ENCODE measurements at places on chromosomes 1 and 21.

GRCh38 chr1:156803086-156803851 is 13.4 kb downstream of the SH2D2A start:
- DNase-seq = no peak

DNA sequence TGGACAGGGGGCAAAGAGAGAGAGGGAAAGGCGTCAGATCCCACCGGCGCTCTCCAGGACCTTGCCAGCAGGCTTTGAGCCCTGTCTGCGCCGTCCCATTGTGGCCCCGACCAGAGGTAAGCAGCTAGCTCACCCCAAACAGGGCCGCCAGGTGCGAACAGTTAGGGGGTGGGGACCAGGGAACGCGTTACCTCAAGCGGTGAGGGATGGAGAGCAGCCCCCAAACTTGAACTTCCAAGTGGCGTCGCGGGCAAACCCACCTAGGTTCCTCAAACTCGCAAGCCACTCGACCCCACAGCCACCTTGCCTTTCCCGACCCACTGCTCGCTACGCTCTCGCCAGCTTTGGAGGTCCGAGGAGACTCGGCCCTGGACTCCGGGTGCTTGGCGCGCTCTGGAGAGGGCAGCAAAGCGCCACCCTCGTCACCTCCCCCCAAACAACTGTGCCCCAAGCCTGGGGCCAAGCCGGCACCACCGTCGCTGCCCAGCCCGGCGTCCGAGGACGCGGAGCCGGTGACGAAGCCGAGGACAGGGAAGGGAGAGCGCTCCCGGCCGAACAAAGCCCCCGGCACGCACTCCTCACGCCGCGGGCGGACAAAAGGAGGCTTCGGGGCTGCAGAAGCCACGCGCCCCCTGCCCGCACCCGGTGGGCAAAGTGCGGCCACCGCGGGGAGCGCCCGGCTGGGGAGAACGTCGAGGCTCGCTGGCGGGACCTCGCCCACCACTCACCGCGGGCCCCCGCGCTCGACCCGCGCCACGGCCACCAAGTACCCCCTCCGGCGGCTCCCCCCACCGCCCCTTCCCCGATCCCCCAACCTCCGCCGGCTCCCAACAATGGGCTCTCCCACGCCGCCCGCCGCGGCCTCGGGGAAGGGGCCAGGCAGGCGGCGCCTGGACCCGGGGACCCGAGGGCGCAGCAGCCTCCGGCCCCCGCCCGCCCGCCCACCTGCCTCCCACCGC is 976 bp downstream of the SSBP3 start:
- peak; percentile 29 for DNase-seq

DNA sequence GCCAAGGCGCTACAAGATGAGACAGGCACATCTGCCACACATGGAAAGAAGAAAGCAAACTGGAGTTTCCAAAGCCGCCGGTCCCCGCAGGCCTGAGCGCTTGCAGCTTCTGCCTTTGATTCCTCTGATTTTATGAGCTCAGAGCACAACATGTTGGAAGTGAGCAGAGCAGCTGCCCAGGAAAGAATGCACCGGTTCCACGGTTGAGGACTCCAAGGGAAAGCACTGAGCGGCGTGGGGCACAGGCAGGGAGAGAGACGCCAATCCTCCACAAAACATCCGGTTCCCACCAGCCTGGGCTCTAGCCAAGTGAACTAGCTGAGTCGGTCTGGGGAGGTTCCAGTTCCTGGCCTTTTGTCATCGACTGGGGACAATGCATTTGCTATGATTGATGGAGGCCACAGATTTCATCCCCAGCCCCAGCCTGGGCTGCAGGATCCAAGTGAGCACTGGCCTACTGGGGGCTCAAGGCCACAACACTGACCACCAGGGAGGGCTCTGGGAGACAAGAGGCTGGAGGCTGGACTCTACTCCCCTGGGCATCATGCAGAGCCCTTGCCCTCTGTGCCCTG is 253.1 kb upstream of the IRF2BP2 start:
- DNase-seq = no peak

GRCh38 chr1:114108751-114109255 is 44.9 kb downstream of the SYT6 start:
- no peak for DNase-seq

DNA sequence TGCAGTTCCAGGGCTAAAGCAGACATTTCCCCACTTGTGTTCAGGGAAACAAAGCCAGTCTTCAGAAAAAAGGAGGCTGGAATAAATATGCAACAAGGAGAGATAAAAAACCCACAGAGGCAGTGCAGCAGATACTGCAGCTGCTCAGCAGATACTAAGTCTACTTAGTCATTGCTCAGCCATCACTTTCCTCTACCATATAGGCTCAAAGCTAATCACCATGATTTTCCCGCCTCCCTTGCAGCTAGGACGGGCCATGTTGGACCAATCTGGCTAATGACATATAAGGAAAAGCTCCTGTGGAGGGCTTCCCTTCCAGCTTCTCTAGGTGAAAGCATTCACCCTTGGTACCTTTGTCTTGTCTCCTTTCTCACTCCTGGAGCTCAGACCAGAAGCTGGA is 10.0 kb upstream of the EFHD2 start:
- DNase-seq = no peak

- no peak for DNase-seq
These were observed 18.0 kb downstream of the WDR4 start for GRCh38 chr21:42861311-42861847.

GRCh38 chr1:5611851-5612250 is 380.4 kb downstream of the NPHP4 start:
- DNase-seq = no peak

GRCh38 chr1:164673584-164674214 is 114.7 kb downstream of the PBX1 start:
- DNase-seq = no peak

DNA sequence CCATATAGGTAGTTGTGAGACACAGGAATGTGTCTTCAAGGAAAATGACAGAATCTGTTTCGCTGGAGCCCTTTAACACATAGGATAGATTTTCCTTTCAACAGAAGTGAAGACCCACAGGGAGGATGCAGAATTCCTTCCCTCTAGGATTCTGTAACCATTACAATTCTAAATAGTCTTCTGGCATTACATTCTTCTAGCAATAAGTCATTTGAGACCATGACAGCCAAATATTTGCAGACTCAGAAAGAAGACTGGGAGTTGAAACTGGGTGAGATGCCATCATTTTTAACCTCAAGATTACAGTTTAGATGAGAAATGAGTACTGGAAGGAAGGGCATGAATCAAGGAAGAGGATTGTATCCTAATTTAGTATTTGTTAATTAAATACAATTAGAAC is 61.6 kb downstream of the ZBTB18 start:
- no peak for DNase-seq

DNA sequence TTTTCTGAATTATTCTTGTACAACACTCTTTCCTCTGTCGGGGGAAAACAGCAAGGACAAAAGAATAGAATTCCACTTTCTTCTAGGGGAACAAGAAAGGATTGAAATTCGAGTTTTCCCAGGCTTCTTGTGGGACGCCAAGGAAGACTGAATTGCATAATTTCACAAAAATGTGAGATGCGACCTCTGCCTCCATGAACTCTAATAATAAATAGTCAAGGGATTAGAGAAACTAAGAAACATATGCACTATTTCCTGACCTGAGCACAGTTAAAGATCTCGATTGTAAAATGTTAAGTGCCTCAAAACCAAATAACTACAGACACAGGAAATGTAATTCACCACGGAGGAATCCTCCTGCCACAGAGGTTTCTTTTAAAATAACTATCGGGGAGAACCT is 117.3 kb upstream of the MARK1 start:
- DNase-seq = no peak

DNA sequence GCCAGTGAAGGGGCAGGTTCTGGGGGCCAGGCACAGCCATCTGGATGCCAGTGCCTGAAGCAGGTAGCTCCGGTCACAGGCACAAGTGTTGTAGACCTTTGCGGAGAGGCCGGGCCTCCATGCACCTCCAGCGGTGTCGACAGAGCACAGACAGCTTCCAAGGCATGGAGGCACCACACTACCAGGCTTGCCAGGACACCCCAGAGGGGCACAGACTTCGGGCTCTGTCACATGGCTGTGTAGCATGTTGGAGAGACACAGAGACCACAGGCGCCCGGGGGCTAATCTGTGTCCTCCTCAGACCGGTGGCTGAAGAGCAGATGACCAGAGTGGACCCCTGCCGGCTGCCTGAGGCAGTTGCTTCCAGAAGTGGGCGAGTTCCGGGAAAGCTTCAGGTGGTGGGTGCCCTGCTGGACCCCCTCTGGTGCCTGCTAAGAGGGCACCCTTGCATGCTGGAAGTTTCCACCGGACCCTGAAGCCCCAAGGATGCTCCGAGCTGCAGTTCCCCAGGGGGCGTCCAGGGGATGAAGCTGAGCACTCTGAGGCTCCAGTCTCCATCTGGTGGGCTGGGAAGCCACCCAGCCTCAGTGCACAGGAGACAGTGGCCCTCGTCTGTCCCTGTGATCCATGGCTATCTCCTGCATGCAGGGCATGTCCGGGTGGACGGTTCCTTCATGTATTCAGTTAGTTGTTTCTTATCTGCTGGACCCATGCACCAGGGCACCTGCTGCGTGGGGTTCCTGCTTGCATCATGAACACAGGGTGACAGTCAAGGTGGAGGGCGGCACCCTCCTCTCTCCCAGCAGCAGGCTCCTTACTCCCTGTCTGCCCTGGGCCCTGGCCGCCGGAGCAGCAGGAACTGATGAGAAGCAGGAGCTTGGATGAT is 82.4 kb downstream of the OBSCN start:
- DNase-seq = peak; percentile 8

DNA sequence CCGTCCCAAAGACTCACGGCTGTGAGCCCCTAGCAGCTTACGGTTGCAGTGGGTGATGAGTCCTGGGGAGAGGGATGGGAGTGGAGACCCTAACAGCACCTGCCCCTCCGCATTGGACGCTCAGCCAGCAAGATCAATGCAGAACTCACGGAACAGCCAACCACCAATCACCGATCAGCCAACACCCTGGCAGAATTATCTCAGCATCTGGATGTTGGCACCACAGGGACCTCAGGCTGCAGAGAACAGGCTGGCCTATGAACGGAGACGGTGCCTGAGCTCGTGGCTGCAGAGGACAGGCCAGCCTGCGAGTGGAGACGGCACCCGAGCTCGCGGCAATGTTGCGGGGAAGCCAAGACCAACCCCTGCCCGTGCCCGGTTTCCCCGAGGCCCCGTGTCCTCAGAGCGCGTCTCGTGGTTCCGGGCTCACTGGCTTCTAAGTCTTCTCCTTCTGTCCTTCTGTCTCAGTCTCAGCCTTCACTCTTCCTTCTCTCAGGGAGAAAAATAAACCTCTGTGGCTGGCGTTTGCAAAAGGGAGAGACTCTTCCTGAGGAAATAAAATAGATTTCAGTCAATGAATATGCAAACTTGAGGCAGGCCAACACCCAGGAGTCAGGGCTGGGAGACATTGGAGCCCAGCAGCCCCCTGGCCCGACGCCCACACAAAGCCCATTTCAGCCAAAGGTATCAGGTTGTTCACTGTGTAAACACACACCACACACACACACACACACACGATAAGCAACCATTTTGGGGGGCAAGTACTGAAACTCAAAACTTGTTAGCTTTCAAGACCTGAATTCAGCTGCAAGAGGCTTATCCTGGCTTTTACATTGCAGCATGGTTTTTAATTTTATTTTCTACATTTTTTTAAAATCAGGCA is 67.8 kb downstream of the SIK1 start:
- DNase-seq = no peak

- no peak for DNase-seq
These were observed 128.8 kb downstream of the MACF1 start for GRCh38 chr1:39333296-39333695.

GRCh38 chr1:169305948-169306347 is 61.6 kb downstream of the NME7 start:
- DNase-seq = no peak

- no peak for DNase-seq
These were observed 137.1 kb downstream of the ETS2 start for GRCh38 chr21:38942748-38943211.

DNA sequence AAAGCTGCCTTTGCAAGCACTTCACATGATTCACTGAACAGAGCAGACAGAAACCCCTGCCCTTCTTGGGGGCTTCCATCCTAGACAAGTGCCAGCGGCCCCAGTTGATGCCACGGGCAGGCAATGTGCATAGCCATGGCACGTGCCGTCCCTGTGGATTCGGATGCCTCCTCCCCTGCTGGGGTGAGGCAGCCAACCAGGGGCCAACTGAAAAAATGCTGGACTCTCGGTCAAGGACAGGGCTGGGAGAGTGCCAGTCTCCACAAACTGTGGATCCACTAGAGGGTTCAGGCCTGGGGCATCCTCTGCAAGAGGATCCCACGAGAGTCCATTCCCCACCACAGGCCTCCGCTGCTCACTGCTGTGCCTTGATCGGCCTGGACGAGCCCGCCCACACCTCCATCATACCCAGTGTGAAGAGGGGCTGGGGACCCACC is 3.8 kb downstream of the JMJD4 start:
- DNase-seq = no peak

DNA sequence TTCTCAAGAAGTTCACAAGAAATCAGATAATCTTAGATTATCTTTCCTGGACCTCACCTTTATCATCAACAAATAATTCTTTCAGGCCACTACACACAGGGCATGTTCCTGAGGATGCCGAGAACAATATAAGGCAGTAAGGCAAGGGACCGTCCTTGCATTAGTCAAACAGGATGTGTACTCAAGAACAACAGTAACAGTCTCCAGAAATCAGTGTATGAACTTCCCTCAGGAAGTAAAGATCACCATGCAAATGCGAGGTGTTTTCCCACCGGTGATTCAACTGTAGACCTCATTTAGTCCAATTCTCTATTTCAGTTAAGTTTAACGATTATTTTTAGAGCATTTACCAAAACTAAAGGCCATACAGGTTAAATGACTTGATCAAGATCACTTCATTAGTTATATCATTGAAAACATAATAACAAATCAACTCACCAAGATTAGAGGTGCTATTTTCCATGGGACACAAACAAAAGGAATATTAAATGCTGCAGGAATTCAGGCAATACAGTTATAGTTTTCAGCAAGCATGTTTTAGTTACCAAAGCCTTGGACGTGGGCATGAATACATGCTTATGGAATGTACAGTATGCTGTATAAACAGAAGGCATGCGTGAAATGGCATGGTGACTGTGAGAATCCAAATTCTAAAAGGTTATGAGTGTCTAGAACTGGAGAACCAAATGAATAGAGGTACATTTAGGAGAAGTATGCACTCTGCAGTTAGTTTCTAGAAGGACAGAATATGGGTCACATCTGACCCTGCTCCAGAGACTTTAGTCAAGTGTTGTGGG is 145.2 kb downstream of the TNR start:
- DNase-seq = no peak

DNA sequence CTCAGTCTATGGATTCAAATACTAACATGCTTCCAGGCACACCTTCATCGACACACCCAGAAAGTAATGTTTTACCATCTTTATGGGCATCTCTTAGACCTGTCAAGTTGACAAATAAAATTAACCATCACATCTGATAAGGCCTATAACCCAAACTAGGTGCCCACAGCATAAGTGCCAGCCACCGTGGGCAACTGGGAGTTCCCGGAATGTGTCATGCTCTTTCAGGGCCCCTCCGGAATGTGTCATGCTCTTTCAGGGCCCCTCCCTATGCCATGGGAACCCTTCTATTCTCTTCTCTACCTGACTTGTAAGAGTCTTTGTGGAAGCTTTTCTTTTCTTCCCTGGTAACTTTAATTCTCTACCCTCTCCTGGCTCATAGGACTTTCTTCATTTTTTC is 26.6 kb downstream of the KRTAP24-1 start:
- no peak for DNase-seq

- DNase-seq = peak; percentile 68
These were observed 54.3 kb upstream of the SERBP1 start for GRCh38 chr1:67484492-67484891.

All from NCI-H146 (cell line).